ENCODE measurements at places on chromosomes 1 and 21.

DNA sequence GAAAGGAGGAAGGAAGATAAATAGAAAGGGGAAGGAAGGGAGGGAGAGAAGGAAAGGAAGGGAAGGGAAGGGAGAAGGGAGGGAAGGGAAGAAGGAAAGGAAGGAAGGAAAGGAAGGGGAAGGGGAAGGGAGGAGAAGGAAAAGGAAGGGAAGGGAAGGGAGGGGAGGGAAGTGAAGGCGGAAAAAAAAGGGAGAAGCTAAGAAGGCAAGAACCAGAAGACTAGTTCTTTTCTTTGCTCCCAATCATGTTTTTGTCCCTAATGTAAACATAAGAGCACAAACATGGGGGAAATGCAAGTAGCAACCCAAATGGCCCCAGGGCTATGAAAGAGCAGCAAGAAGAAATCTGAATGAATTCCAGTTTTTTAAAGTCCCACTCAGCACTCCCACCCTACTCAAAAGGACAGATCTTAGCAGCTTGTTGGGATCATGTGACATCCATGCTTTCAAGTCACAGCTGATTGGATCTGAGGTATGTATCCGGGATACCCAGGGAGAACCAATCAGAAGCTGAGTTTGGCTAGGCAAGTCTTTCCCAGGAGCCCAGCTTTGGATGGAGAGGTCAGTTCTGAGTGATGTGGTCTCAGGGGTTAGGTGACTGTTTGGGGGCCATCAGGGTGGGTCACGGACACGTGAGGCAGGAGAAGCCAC lies 24.2 kb upstream of the FHAD1 start:
- DNase-seq, result no peak

- no peak for DNase-seq
These were observed 62.9 kb downstream of the TEX35 start for GRCh38 chr1:178575611-178576361.

GRCh38 chr1:152448095-152448494 lies 34.0 kb upstream of the CRNN start:
- DNase-seq, result no peak

DNA sequence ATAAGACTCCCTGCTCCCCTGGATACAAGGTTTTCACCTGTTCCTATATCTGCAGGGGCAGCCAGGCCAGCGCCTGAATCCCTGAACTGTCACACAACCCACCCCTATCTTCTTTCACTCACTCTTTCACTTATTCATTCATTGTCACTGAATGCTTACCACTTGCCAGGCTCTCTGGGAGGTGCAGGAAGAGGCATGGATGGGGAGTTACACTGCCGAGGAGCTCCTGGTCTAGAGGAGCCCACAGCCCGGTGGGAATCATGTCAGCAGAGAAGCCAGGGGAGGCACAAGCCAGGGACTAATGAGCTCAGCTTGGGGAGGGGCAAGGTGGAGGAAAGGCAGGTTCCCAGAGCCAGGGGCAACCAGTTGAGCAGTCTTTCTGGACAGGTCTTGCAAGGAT lies 155.8 kb downstream of the TRABD2B start:
- no peak for DNase-seq

GRCh38 chr1:225412803-225413351 lies 15.0 kb downstream of the LBR start:
- DNase-seq, result no peak

DNA sequence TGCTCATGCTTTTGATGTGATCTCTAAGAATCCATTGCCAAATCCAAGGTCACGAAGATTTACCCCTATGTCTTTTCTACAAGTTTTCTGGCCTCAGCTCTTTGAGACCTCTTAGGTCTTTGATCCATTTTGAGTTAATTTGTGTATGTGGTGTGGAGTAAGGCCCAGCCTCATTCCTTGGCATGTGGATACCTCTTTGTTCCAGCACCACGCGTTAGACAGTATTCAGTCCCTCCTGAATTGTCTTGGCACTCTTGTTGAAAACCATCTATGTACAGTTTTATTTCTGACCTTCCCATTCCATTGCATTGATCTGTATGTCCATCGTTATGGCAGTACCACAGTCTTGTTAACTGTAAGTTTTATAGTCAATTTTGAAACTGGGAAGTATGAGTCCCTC lies 8.0 kb upstream of the FTCD start:
- DNase-seq, result no peak

DNA sequence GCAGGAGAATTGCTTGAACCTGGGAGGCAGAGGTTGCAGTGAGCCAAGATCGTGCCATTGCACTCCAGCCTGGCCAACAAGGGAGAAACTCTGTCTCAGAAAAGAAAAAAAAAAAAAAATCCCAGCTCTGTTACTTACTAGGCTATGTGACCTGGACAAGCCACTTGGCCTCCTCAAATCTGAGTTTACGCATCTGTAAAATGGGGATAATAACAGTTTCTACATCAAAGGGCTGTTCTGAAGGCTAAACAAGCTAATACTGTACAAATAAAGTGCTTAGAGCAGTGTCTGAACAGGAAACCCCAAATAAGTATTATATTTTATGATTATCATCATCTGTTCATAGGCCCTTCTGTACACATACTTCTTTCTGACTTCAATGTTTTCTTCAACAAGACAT lies 13.6 kb downstream of the F11R start:
- DNase-seq, result no peak

DNA sequence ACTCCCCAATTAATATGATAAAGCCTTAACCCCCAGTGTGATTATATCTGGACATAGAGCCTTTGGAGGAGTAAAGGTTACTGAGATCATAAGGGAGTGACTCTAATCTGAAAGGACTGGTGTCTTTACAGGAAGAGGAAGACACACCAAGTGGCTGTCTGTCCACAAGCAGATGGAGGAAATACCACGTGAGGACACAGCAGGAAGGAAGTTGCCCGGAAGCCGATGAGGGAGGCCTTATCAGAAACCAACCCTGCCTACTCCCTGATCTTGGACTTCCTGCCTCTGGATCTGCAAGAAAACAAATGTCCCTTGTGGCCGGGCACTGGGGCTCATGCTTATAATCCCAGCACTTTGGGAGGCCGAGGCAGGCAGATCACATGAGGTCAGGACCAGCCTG lies 110.3 kb upstream of the CHRM3 start:
- no peak for DNase-seq

DNA sequence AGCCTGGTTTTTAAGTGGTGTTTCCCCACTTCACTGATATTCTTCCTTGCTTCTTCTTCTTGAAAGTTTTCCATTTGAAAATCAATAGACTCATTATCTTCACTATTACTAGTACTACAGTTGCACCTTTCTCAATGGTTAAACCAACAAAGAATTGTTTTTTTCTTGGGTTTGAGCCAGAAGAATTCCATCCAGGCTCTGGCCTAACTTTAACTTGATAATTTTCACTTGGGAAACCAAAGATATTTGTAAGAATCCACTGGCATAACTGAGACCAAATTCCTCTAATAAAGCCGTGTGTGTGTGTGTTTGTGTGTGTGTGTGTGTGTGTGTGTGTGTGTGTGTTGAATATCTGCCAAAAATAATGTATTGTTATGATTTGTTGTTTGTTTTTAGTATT lies 103.2 kb downstream of the SGIP1 start:
- no peak for DNase-seq

DNA sequence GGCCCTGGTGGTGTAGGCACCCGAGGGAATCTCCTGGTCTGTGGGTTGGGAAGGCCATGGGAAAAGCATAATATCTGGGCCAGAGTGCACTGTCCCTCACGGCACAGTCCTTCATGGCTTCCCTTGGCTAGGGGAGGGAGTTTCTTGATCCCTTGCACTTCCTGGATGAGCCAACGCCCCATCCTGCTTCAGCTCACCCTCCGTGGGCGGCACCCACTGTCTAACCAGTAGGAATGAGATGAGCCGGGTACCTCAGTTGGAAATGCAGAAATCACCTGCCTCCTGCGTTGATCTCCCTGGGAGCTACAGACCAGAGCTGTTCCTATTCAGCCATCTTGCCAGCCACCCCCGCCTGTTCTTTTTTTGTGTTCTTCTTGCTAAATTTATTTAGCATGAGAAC lies 134.4 kb downstream of the LEPR start:
- DNase-seq, result no peak

GRCh38 chr1:59062743-59063142 lies 234.2 kb upstream of the FGGY start:
- peak; percentile 34 for DNase-seq

- DNase-seq, result no peak
These were observed 103.7 kb downstream of the HS2ST1 start for GRCh38 chr1:87017998-87018672.

DNA sequence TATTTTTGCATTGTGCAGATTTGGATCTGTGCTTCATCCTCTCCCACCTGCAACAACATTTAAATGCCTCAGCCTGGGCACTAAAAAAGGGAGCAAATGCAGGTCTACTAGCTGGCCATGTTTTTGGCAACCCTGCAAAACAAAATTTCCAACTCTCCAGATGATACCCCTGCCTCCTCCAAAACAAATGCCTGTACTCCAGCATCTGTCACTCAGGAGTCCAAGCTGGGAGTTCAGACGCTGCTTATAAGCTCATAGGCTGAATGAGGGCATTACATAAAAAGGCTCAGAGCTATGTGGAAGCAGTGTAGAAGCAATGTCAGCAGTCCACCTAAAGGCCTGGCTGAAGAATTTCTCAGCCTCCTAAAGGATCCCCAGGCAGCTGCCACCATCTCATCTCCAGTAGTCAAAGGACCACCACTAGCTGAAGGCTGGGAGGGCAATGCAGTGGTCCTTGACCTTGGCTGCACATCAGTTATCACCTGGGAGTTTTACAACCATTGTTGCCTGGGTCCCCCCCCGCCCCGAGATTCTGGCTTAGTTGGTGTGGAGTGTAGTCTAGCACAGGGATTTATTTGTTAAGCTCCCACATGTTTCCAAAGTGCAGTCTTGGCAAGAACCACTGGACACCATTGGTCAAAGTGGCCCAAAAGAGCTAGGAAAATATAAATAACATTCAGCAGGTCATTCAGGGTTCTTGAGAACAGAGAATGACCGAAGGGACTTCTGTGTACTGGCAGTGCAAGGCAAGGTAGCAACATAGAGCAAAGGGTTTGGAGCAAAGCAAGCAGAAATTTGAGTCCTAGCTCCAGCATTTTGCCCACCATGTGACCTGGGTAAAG lies 57.2 kb downstream of the ITPKB start:
- DNase-seq, result no peak

GRCh38 chr1:162985816-162986435 lies 83.2 kb upstream of the RGS4 start:
- no peak for DNase-seq

GRCh38 chr1:182394055-182394775 lies 2.6 kb upstream of the GLUL start:
- no peak for DNase-seq

- no peak for DNase-seq
These were observed 68.4 kb downstream of the ST6GALNAC3 start for GRCh38 chr1:76142771-76143540.

DNA sequence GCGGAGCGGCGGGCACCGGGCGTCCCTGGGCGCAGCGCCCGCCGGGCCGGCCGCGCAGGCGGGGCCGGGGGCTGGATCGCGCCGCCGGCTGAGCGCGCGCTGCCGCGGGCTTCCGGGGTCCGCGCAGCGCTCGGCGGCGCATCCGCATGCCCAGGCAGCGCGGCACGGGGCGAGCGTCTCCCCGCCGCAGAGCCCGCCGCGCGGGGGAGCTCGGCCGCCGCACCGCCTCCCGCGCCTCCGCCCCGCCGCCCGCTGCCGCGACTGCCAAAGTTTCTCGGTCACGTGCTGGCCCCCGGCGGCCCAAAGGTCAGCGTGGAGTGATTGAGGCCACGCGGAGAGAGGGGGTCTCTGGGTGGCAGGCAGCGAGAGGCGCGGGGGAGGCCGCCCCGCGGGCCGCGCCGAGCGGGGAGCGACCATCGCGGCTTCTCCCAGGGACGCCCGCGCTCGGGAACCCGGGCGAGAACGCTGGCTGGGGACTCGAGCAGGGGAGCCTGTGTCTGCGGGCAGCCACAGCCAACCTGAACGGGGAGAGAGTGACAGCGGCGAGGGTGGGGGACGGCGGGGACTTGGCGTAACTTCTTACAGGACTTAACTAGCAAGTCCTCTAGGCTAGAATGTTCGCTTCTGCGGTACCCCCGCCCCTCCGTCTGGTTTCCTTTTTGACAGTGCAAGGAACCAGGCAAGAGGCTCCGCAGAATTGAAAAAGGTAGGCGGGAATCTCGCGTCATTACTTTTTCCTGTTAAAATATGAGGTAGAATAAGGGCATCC lies at the start of gene ILDR2:
ILDR2 (minus strand) TSS at position 180 of the 769 bp plus-strand sequence. CDS start 272 bp downstream, outside the sequence.
- DNase-seq, result no peak

DNA sequence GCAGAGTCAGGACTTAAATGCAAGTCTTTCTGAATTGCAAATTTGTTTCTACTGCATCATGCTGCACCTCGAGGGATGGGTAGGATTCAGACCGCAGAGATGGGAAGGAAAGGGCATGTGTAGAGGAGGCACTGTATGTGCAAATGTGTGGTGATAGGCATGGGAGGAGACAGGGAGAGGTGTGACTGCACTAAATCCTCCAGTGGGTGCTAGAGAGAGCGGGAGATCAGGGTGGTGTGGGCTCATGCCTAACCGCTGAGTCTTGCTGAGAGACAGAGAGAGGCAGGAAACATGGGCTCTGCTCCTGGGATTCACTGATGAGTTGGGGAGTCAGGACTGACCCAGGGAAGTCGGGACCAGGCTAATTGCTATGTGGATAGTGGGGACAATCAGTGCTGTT lies 61.1 kb downstream of the PTPRU start:
- no peak for DNase-seq

DNA sequence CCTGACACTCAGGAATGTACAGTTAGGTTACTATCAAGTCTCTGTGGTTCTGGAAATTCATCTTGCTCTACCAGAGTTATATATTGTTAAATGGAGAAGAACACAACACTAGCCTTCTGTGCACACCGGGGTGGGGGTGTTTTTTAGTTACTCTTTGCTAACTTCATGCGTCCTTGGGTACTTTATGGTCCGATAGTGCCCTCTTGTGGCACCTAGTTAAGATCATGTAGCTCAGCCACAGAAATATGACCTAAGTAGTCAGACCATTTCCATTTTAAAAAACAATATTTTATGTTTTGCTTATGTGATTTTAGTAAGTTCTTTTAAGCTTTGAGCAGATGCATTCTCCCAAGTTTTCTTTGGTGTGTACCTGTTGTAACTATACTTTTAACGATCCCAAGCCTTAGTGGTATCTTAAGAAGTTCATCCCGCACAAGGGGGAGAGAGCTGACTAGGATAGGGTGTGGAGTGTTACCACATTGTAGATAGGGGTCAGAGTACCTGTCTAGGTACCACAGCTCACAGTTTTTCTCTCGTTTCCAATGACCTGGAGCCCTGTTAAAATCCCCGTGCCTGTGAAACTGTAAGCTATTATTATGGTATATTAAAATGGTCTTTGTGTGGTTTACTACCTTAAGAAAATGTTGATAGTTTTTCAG lies 20.6 kb upstream of the SH3D21 start:
- peak; percentile 81 for DNase-seq

All from AG04450 (cell line).